Stimulated activated CD4-positive, alpha-beta T cell treated with anti-CD3 and anti-CD28 coated beads, Interleukin-4, amount 100 ng/mL, for 48 hours (primary cell): ENCODE measurements at places on chromosomes 12 and 14.

GRCh38 chr14:85728476-85729065 lies 198.6 kb downstream of the FLRT2 start:
- no peak for DNase-seq

DNA sequence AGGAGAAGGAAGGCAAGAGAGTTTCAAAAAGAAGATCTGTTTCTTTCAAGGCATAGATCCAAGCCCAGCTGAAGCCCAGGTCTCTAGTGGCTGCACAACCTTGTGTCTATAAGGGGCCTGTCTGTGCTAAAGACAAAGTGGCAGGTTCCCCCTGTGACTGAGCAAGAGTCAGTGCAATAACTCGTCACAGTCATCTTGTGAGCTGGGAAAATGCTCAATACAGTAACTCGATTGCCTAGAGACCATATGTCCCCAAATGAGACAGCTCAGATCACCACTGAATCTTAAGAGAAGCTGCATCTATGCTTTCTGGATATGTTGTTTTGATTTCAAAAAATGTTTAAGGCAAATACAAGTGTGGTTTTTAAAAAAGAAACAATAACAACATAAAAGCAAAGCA lies 24.2 kb downstream of the ST8SIA1 start:
- no peak for DNase-seq

DNA sequence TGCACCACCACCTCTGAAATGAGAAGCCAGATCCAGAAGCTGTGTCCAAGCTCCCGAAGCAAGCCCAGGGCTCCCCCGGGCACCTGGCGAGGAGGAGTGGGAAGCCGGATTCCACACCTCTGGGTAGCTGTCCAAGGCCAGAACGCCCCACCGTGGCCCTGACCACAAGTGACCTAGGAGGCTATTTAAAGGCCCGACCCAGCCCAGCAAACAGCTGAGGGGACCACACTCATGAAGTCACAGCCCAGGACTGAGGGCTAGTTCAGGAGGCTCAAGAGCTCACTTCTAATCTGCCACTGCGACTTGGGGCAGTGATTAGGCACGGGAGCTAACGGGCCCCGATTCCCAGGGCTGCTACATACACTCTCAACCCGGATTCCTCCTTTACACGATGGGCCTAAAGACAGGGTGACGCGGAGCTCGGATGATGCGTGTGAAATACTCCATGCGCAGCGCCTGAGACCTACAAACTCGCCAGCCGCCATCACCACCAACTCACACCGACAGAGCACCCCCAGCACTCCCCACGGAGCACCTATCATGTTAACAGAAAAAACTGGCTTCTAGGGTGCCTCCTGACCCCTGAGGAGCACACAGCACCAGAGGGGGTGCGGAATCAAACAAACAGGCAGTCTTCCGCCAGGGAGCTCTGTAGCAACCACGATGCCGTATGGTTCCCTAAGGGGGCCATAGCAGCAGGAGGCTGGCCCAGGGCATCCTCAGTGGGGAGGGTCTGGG lies 84.0 kb upstream of the GPR68 start:
- DNase-seq, result no peak

GRCh38 chr14:20413744-20414082 lies 412 bp upstream of the TEP1 start:
- DNase-seq, result peak; percentile 12

DNA sequence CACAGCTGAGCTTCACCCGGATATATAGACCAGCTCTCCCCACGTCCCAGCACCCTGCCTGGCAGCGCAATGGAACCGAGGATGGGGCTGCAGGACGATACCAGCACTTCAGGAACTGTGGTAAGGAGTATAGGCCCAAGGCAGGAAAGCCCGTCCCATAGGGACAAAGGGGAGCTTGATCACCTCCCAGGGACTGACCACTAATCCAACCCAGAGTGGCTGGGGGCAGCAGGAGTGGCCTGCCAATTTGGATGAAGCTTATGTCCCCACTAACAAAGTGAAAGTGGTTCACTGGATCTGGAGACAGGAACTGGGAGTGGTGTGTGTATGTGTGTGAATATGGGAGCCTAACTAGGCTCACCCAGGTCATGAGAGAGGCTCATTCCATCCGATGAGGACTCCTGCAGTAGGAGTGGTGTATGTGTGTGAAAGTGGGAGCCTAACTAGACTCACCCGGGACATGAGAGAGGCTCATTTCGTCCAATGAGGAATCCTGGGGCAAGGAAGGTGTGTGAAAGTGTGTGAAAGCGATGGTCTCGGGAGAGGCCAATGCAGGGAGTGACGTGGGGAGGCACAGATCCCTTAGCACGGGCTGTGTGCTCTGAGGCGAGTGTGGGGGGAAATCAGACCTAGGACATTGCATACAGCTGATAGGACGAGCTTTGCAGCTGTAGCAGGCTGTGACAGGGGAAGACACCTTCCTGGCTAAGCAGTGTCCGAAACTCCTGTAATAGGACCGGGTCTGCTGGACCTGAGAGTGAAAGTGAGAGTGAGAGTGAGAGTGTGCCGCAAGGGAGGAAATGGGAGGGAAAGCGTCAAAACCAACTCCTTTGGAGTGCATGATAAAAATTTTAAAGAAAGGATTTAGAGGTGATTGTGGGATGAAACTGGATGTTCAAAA lies 25.7 kb downstream of the KLRK1 start:
- DNase-seq, result no peak

DNA sequence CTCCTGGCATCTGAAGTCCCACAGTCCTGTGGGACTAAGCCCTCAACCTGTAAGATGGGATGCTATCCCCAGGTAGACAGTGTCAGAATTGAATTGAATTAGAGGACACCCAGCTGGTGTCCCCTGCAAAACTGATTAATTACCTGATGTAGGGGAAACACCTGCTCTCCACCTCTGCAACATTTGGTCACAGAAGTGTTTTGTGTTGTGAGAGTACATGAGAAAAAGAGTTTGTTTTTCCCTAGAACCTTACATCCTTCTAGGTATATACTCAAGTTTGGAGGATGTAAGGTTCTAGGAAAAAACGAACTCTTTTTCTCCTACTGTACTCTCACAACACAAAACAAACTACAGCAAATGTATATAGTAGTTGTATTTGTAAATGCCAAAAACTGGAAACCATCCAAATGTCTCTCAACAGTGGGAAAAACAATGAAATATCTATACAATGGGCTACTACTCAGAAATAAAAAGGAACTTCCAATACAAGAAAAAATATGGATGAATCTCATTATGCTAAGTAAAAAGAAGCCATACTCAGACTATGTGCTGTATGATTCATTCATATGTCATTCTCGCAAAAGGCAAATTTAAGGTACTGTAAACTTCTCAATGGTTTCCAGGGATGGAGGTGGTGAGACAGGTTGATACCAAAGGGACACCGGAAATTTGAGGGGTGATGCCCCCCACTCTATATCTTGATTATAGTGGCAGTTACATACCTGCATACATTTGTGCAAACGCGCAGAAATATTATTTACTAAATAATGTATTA lies 160.7 kb downstream of the MED13L start:
- no peak for DNase-seq

DNA sequence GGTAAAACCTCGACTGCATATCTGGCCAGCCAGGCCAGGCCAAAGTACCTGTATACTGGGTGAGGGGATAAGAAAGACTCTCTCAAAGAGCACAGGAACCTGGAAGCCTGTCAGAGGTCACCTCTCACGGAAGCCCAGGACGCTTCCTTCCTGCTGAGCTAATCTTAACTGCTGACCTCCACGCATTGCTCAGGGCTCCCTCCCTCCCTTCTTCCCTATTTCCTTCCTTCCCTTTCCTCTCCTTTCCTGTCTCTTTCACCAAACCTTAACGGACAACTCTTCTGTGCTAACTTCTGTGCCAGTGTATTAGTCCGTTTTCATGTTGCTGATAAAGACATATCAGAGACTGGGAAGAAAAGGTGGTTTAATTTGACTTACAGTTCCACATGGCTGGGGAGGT lies 14.8 kb upstream of the RNASE10 start:
- no peak for DNase-seq
